Left kidney (tissue), 8 donors: ENCODE measurements at places on chromosomes 6 and 20.

DNA sequence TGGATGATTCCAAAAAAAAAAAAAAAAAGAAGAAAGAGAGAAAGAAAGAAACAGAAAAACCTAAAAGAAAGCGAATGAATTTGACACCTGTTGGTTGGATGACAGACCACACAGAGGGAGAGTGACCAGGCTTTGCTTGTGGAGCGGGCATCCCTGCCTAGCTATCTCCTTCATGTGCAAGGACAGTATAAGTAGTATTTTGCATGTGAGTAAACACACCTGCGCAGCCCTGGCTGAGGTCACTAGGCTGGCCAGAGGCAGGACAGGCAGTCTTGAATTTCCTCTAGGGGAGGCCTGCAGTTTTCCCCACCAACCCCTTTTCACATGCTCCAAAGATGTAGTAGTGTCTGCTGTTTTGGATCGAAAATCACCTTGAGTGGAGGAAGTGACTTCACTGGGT, 126.4 kb downstream of the CCDC170 start:
- no peak for DNase-seq

DNA sequence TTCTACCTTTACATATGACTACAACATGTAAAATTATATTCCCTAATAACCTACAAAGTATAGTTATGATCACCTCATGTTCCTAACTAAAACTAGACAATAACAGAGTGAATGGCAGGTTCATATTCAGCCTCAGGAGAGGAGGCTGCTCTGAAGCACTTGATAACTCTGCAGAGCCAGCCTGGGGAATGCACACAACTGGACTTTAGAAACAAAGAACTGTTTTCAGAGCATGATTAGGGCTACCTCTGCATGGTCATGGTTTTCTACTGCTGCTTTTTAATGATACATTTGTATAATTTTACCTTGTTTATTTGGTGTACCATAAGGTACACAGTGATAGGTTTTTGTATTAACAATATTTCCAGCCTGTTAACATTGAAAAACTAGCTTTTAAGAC, 50.3 kb downstream of the TRPC4AP start:
- no peak for DNase-seq

GRCh38 chr6:76612954-76613353, 540.5 kb upstream of the IMPG1 start:
- no peak for DNase-seq

DNA sequence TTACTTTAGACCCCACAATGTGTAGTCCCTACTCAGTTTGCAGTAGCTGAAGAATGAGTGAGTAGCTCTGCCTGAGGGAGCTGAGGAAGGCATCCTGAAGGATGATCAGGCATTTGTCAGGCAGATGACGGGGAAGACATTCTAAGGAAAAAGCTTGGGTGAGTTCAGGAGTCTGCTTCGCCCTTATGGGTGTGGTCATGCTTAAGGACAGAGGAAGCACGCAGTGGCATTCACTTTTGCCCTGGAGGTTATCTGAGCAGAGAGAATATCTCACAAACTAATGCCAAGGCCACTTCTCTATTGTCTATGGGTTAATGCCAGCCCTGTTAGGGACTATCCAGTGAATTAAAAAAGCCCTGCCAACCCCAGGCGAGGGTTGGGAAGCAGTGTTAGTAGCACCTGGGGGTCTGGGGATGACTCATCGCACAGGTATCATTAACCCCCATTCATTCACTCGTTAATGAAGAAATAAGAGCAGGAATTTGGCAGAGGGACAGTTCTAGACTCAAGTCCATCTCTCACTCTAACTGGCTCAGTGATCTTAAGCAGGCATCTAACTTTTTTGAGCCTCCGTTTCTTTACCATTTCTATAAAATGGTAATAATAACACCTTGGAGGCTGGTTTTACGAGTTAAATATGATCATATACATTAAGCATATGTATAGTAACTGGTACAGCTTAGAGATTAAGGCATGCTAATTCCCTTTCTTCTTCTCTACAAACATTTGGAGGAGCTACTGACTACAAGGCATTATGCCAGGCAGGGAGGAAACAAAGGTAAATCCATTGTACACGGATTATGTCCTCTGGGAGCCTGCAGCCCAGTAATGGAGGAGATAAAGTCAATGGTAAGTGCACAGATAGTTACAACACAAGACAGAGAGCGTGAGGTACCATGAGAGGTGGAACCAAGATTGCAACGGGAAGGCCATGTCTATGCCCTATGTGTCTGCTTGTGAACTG, 93.2 kb upstream of the AKIRIN2 start:
- DNase-seq, result no peak

GRCh38 chr20:46400828-46401477, 5.5 kb downstream of the ELMO2 start:
- DNase-seq, result no peak

DNA sequence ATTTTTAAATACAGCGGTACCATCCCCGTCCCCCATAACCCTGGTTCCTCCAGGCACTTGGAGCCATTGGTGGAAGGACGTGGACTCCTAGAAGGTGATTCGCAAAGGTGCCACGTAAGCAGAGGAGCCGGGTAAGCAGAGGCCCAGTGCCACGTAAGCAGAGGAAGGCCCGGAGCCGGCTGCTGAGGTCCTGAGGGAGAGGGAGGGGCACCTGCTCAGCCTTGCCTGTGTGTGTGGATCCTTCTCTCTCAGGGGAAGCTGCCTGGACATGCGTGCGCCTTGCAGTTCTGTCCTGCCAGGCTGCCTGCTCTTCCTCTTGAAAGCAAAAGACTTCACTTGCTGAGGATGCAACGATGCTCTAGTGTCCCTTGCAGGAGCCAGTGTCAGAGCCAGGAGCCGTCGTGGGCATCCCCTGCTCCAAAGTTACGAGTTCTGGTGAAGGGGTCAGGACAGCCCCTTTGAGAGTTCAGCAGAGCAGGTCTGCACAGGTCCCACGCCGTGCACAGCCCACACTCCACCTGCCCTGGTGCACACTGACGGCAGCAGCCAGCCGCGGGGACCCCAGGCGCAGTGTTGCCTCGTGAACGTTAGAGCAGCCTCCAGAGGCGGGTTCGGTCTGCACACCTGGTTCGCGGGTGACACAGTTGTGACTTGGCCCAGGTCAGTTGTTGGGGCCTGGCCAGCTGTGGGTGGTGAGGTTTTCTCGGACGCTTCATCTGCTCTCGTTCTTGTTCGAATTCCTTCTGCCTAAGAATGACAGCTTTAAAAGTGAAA, 1.9 kb upstream of the NKAIN4 start:
- DNase-seq, result no peak

GRCh38 chr6:152110886-152111820, 303.7 kb downstream of the ESR1 start:
- no peak for DNase-seq

GRCh38 chr20:41308726-41309413, 8.7 kb downstream of the ZHX3 start:
- no peak for DNase-seq

- DNase-seq, result no peak
Measured at GRCh38 chr6:9463311-9463710, 951.6 kb downstream of the TFAP2A start.

DNA sequence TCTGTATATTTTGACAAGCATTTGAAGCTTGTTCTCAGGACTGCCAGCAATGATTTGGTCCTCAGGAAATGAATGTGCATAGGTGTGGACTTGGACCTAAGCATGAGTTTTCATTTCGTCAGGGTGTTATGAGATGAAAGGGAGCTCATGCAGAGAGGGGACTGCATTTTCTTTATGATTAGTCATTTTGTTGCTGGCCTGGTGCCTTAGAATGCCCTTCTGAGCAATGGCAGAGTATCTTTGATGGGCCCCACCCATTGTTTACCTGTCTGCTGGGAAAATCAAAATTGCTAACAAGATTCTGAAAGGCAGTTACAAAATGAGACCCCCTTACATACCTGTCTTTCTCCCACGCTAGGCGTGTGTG, 51.5 kb upstream of the MTHFD1L start:
- DNase-seq, result no peak

DNA sequence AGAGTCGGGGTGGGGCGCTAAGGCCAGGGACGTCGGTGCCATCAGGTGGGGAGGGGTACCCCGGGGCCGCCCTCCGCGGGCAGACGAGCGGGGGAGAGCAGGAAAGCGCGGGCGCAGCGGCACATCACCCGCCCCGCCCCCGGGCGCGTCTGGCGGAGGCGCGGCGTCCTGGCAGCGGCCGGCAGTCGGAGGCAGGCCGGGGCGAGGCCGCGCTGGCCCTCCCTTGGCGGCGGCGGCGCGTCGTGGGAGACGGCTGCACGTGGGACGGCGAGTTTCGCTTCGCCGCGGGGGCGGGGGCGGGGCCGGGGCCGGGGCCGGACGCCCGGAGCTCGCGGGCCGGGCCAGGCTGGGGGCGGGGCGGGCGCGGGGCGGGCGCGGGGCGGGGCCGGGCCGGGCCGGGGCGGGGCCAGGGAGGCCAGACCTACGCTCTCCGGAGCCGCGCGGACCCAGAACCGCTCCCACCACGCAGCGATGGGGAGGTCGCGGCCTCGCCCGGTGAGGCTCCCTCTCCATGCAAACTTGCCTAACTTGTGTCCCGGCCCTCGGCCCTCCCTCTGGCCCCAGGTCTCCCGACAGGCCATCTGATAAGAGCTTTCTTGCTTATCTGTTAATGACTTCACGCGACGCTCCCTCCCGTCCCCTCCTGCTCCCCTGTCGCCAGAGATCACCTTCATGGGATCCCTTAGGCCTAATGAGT, 12.5 kb downstream of the ITPR3 start:
- DNase-seq, result no peak
